AG09319 (cell line): ENCODE measurements at places on chromosomes 13 and 19.

- peak; percentile 43 for DNase-seq
Measured at GRCh38 chr13:35789335-35790165, 313.1 kb upstream of the MAB21L1 start.

- DNase-seq = no peak
Measured at GRCh38 chr19:38519168-38519567, 85.7 kb downstream of the RYR1 start.

GRCh38 chr13:49853535-49853934 is 61.1 kb upstream of the KPNA3 start:
- DNase-seq = no peak

- no peak for DNase-seq
Measured at GRCh38 chr13:94176561-94176960, 302.9 kb downstream of the DCT start.

DNA sequence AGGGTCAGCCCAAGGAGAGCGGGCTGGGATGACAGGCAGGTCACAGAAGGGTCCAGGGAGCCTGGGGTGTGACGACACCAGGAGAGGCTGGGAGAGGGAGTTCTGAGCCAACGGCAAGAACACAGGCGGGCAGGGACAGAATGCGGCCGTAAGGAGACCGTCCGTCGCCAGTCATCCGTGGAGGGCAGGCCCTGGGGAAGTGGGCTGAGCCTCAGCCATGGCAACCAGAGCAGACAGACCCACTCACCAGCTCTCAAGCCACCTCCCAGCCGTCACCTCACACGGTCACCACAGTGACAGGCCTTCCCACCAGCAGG is 3.7 kb upstream of the TMEM86B start:
- no peak for DNase-seq

GRCh38 chr13:104592127-104592526 is 1525.9 kb upstream of the SLC10A2 start:
- DNase-seq = no peak

GRCh38 chr13:46682707-46683106 is 114.3 kb downstream of the ESD start:
- DNase-seq = no peak

DNA sequence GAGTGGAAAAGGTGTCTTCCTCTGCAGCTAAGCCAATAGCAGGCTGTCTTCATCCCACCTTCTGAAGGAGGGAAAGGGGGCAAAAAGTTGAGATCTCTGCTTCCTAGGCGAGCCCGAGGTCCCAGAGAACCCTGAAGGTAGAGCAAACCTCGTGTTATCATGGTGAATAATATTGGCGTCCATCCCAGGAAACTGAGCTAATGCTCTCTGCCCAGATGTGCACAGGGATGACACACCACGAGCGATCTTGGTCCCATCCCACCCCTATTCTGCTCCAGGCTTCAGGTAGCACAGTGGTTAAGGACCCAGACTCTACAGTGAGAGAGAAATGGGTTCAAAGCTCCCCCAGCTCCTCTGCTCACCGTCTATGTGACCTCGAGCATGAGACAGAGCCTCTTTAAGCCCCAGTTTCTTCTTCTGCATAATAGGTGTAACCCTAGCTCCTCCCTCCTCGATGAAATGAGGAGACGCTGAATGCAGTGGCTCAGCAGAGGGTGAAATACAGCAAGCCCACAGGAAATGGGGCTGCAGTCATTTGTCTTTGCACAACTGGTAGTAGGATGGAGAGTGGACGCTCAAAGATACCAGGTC is 9.9 kb upstream of the CEACAM20 start:
- DNase-seq = no peak

- peak; percentile 48 for DNase-seq
Measured at GRCh38 chr19:9323557-9323918, 441 bp upstream of the ZNF559 start.

DNA sequence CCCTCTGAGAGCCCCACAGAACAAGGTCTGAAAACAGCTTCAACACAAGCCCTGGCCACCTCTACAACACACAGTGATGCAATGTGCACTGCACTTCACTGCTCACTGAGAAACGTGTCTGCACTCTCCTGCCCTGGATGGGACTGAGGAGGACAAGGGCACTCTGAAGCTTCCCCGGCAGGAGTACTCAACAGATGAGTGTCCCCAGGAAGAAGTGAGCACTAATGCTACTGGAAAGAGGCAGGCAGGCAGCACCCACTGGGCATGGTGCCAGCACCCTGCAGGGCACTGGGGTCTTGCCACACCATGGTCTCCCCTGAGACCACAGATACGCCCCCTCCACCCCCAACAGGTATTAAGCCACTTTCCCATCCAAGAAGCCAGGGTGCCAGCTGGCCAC is 17.7 kb upstream of the SLC35E1 start:
- DNase-seq = no peak

- no peak for DNase-seq
Measured at GRCh38 chr19:21593934-21594820, 88.8 kb downstream of the ZNF429 start.

DNA sequence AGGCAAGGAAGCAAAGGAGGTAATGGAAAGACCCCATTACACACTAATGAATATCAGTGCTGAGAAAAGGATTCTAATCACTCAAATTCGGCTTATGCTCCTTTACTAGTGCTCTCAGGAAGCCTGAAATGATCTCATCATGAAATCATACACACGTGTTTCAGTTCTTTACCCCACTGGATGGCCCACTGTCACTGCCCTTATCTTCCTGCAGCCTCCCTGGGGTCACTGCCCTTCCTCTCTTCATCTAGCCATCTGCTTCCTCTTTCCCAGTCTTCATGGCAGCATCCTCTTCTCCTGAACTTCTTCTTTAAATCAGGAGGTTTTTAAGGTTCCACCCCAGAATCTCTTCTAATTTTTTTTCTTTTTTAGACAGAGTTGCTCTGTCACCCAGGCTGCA is 27.9 kb upstream of the EEF1AKMT1 start:
- no peak for DNase-seq
